Natural killer cell treated with Interleukin-12 subunit alpha and Interleukin-12 subunit beta and Interleukin-15 and Interleukin-18, amount 100 ng/mL, for 72 hours (primary cell): ENCODE measurements at places on chromosomes 1 and 21.

- no peak for DNase-seq
These were observed 34.9 kb downstream of the MROH9 start for GRCh38 chr1:170970256-170970655.

GRCh38 chr1:46519209-46519608, 29.6 kb downstream of the DMBX1 start:
- DNase-seq: no peak

- no peak for DNase-seq
These were observed 276.3 kb downstream of the MATN1 start for GRCh38 chr1:30447080-30447479.

DNA sequence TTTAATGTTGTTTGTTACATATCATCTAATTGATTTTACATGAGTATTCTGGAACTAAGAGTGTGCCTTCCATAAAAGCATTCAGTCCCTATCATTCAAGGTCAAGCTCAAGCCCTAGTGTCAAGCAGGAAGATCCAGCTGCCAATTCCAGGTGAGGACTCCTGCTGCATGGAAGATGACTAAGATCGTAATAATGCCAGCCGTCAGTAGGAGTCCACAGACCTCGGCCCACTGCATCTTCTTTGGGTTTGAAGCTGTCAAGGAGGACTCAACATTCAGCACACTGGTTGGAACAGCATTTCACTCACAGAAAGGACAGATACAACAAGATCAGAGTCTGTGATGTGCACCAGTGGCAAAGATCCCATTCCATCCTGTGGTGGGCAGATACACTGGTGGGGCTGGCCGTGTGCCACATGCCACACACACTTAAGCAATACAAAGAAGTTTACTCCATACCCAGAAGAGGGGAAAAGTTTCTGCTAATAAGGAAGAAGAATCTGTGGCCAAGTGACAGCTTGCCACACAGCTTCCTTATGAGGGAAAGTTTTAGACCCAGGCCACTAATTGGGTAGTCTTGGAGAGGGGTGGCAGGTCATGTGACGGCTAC, 160.4 kb downstream of the PIK3R3 start:
- no peak for DNase-seq
